Hematopoietic multipotent progenitor cell treated with erythropoietin and hydrocortisone succinate and interleukin-3 and kit ligand, for 17 days (in vitro differentiated cells): ENCODE measurements at places on chromosomes 7 and 10.
A peak's percentile ranks its signal among the peaks of the same experiment; 100 is the strongest.

GRCh38 chr10:48567346-48567745 lies 37.5 kb downstream of the ARHGAP22 start:
- no peak for DNase-seq

DNA sequence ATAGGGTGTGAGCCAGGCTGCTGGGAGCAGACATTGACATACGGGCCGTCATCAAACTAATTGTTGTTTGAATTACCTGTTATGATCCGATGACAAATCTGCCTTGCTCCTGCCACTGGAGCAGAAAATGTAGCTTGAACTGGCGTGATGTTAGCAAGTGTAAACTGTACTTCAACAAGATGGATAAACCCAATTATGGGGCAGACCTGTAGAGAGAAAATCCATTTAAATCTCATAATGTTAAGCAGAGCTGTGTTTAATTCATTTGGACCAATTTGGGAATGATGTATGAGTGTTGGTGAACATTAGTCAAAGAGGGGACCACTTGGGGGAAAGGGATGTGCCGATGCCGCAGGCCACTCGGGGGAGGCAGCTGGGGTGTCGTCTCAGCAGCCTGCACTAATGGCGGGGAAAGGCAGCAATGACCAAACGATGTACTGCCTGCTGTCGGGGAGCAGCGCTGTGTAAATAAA lies 27.4 kb downstream of the TCF7L2 start:
- no peak for DNase-seq

DNA sequence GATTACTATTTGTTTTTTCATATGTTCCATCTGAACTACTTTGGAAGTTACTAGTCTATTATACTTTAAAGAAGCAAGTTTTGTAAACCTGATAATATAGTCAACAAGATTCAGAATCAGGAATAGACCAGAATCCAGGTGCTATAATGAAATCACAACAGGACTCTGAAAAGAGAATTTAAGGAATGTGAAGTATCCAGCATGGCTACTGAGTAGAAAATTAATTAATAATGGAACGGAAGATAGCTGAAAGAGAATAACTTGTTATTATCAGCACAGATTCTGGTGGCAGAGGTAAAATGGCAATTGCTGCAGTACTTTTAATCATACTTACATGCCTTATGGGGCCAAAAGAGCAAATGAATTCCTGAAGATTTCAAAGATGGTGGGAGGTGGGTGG lies 43.1 kb upstream of the CHCHD3 start:
- no peak for DNase-seq

GRCh38 chr7:148754912-148755311 lies 56.2 kb downstream of the CUL1 start:
- DNase-seq, result no peak

DNA sequence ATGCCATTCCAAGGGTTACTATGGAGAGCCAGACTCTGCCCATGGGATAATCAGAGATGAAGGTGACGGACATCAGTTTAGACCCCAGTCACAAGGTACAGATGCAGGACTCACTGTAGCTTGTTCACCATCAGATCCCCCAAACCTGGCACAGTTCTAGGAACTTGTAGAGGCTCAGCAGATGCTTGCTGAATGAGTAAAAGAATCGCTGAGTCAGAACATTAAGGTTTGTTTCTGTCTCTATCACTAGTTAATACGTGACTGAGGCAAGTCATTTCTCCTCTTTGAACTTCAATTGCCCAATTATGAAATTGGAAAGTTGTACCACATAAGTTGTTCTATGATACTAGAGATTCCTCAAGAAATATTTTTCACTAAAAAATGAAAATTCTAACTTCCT lies 65.1 kb downstream of the PPP1R3C start:
- DNase-seq, result no peak

DNA sequence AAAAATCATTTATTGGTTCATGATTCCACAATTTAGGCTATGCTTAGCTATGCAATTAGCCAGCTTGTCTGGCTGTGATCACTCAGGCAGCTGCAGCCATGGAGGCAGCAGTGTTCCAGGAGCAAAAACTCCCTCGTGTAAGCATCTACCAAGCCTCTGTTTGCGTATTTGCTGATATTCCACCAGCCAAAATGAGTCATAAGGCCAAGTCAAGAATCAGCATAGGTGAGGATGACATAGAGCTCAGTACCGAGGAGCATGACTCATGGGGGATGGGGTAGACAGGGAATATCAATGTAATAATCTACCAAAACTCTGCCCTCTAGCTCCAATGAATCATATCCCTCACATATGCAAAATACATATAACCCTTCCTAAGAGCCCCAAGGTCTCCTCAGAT lies 63.3 kb downstream of the IMMP2L start:
- no peak for DNase-seq

DNA sequence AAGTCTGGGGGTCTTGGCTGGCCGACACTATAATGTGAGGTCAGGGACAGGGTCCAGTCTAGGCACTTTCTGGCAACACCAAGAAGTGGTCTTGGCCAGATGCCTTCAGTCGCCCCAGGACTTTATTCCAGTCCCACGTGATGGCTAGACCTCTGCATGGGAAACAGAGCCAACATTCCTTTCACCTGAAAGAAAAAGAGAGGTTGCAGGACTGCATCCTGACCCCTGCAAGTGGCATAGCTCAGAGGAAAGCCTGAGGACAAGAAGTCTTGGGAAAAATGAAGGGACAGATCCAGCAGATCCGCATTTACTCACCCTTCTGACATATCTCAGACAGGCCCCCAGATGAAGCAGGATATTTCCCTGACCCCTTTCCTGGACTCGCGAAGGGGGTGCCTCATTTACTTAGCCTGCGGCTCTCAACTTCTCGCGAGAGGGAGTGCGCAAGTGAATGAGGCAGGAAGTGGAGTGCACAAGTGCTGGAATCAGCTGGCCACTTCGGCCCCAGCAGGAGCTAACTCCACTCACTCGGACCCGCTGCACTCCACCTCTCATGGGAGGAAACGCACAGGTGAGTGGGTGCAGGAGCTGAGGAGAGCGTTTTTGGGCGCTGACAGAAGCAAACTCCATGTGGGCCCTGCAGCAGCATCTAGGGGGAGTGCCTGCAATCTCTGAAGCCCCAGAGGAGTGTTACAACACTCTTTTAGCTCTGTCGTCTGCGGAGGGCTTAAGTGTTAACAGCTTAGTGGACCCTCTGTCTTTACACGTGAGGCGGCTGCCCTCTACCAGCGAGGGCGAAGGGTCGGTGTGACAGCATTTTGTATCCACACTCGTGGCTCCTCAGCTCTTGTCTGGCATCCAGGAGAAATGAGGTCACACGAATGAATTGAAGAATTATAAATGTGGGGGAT lies 916.2 kb upstream of the GHITM start:
- no peak for DNase-seq

DNA sequence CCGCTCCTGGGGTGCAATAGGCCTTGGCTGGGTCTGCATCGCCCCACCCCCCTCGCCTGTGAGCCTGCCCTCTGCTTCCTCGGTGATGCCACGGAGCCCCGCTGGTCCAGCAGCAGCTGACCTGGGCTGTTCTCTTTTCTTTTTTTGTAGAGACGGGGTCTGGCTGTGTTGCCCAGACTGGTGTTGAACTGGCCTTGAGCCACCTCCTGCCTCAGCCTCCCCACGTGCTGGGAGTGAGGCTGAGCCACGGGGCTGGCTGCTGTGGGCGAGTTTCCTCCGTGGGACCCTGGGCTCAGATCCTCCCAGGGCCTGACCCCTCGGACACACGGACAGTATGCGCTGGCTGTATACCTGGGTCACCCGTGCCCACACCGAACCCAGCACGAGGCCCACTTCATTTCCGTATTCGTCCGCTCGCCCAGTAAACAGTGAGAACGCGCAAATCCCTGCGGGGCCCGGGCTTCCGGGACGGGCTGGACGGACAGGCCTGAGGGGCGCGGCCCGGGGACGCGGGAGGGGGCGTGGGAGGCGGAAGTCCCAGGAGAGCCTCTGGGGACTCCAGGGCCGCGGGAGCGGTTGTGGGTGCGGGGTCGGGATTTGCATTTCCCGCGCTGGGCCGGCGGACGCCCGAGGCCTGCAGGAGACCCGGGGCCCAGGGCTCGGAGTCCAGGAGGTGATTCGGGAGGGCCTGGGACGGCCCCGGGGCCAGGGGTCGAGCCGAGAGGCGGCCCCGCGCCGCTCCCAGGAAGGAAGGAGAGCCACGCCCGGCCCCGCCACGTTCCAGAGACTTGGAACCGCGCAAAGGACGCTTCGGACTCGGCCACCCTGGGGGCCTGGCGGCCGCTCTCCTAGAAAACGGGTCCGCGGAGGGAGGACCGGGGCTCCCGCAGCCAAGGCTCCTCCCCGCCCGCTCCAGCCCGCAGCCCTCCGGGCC lies 57.7 kb upstream of the DNAJB6 start:
- no peak for DNase-seq

DNA sequence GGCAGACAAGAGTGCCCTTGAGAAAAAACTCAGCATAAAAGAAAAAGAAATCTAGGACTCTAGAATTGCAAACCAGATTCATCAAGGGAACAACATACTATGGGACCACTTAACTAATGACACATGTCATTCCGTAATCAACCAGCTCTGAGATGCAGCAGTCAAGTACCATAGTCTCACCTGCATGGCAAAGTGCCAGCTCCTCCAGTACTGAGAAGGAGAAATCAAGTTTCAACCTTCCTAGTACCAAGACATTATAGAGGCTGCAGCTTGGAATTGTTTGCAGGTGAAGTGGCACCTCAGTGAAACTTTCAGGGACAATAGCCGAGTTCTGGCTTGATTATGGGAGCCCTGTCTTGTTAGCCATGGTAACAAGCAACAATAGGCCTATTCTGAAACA lies 11.5 kb downstream of the STEAP1 start:
- DNase-seq, result no peak

GRCh38 chr10:114406455-114406854 lies 2.2 kb upstream of the AFAP1L2 start:
- no peak for DNase-seq

- peak; percentile 22 for DNase-seq
These were observed 30.6 kb downstream of the CISD1 start for GRCh38 chr10:58299580-58299979.

- DNase-seq, result peak; percentile 9
These were observed 55.0 kb downstream of the PRTFDC1 start for GRCh38 chr10:24897326-24897926.

DNA sequence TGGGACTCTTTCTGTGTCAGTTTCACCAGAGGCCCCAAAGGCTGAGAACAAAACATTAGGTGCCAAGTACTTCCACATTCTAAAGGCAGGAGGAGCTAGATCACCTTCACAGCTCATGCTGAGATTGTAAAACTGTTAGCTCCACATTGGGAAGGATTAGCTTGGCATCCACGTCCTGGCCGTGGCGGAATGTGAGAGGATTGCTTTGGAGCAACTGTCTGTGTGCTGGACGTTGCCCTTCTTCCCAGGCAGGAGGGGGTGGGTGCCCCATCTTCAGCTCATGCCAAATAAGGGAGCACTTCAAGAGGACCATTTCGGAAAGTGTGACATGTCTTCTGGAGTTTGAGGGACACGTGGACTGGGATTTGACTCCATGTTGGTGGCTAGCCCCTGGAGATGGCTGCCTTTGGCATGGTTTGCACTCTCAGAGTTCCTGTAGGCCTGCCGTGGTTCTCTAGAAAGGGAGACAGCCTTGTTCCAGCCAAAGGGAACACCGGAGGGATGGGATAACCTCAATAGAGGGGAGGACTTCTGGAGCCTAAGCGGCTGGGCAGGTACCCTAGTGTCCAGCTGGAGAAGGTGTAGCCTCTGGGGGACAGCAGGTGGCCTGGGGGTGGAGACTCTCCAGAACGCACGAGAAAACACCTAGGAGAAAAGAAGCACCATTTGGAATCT lies 19.9 kb upstream of the FMC1 start:
- peak; percentile 34 for DNase-seq

- no peak for DNase-seq
These were observed 123.6 kb downstream of the RNLS start for GRCh38 chr10:88459530-88459929.

DNA sequence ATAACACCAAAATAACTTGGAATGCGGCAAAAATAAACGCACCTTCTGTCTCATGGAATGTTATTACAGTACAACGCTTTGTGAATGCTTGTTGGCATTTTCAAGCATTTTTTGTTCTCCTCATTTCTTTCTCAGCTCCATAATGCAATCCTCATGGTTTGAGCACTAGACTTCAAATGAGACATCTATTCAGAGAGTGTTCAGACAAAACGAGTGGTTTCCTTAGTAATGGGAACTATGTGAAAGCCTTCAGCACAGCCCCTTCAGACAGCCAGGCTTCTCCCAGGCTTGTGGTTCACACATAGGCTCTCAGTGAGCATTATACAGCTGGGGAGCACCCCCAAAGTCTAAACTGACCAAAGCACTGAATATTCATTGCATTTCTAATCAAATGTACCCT lies 8.6 kb upstream of the LRRN3 start:
- DNase-seq, result no peak

DNA sequence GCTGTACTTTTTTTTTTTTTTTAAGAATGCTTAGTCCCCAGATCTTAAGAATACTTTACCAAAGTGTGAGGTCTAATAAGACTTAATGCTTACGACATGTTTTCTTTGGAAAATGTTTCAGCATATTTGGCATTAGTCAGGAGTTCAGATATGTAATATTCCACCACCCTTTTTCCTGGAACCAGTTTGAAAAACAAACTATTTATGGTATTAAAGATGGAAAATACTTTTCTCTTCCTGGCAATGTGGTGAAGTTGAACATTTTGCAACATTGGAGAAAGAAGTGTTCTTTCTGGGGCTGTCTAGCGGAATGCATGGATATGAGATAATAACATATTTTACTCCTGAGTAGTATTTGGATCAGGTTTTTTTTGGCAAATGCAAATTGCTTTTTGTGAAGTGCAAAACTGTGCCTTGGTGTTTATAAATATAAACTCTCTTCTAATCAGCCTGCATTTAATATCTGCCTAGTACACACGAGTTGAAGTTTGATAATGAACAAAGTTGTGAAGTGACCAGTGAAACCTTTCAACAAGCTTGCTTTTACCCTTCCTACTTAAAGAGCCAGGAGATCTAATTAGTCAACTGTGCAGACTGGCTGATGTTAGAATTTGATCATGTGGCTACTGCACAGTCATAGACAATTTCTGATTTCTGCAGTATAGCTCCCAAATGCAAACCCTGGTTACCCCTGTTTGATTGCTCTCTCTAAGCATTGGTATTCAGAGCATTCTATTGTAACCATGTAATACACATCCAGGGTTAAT lies 20.9 kb downstream of the MAP3K8 start:
- DNase-seq, result no peak

DNA sequence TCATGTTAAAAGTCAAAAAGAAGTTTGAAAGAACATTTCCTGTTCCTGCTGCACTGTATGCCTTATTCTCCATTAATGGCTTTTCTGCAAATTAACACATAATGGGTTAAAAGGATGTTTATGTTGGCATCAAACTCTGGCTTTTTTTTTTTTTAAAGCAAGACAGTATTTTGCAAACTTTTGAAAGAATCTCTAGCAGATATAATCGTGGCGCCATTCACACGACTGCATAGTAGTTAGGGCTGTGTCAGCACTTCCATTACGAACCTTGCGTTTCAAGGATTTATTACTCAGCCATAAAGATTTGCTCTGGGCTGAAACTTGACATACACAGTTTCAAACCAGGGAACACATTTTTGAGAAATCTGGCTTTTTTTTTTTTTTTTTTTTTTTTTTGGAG lies 207.8 kb downstream of the DYNC1I1 start:
- no peak for DNase-seq
